ENCODE measurements at places on chromosomes 3 and 15.

DNA sequence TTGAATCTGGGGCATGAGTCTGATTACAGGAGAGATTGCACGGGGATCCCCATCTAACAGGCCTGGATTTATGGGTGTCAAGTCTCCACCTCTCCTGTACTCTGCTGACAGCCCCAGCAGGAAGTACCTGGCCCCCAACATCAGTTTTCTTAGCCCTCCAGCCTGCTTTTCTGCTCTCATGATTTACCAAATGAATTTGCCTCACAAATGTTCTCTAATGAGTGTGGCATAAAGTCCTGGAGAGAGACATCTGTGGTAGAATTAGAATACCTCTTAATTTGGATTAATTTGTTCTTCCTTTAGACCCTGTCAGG, 60.1 kb downstream of the FNDC3B start:
- no peak for DNase-seq

DNA sequence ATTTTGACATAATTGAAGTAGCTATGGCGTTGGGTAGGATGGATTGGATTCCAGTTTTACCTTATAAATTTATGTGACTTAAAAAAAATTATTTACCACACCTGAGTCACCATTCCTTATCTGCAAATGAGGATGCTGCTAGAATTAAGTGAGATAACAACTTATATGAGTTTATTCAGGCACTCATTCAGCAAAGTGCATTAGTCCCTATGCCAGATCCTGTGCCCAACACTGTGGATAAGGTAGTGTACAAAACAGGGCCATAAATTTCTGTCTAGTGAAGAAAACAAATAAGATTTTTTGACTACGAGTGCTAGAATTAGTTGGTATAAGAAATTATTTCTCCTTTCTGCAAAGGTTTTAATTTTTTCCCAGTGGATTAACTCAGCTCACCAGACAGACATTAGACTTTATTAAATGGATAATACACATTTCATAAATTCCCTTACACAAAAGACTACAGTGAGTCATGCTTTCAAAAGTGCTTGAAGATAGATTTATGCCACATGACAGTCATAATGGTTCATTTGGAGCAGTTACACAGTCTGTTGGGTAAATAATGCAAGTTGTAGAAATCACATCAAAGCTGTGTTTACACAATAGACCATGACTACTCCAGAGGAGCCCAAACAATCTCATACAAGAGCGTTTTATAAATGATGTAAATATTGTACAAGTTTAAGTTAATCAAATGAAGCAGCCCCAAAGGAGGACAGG, 129.9 kb upstream of the TGFBR2 start:
- DNase-seq, result no peak

DNA sequence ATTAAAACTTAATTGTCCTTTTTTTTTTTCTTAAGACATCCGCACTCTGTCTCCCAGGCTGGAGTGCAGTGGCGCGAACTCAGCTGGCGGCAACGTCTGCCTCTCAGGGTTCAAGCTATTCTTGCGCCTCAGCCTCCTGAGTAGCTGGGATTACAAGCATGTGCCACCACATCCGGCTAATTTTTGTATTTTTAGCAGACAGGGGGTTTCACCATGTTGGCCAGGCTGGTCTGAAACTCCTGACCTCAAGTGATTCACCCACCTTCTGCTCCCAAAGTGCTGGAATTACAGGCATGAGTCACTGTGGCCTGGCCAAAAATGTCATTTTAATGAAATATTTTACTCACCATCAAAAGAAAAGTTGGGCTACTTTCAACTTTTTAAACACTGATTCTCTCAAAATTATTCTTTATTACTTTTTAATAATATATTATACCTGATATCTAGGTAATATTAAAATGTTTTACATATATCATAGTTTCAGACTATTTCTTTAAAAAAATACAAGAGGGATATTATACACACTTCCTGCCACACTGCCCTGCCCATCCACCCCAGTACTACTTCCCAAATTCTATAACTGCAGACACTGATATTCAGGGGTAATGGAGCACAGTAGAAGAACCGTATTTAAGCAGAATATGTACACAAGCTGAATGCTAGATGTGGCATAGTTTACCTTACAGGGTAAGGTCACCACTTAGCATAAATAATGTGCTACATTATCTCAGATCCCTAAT, 723.9 kb upstream of the ZNF385D start:
- DNase-seq, result no peak

DNA sequence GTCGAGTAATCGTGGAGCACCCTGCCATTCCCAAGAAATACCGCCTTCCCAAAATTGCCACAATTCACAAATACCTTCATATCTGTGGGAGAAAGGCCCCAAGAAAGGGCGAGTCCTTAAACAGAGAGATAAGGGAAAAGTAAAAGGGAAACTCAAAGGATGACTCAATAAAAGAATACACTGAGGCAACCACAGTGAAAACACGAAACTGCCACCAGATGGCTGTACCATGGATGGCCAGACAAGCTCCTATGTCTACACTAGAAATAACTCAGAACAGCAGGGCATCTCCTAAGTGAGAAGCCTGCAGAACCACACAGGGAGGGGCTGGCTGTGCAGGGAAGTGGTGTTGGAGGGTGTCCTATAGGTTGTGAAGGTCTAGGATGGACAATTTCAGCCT, 25.0 kb downstream of the SRGAP3 start:
- DNase-seq, result no peak

All from NT2/D1 (cell line).